Liver (tissue), 10 donors: ENCODE measurements at places on chromosomes 6 and 20. TPM values are rescaled to one million over a fixed set of nuclear protein-coding genes. Genes with fewer than 3 reads are reported as not detected.

SLPI gene
- 60.1 TPM for total RNA-seq

DNA sequence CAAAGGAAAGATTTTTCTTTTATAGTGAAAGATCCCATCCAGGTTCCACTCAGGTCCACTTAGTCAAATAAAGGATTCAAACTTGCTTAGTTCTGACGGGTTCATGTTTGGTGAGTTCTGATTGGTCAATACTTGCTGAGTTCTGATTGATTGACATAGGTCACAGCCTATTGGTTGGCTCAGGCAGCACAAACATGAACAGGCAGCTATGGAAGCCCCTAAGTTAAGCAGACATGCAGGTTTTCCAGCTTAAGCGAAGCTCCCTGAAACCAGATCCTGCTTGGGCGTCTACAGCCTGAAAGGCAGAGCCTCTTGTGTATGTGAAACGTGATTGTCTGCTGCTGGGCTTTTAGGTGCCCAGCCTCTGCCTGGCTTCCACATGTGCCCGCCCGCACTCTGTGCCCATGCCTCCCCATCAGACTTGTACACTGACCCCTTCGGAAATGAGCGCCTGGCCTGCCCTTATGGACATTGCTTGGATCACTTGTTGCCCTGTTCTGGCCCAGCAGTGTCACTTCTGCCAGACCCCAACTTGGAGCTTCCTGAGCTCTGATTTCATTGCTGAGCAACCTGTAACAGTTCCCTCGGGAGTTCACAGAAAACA lies 45.4 kb upstream of the ECI2 start:
- DNase-seq: no peak
- no peaks in the 10 kb centered on the region for H3K4me1 ChIP-seq
- no peaks in the 10 kb centered on the region for H3K27me3 ChIP-seq
- no peak overlapping the region for H3K27ac ChIP-seq
- no peak overlapping the region for H3K4me3 ChIP-seq

- H3K27ac ChIP-seq: peak overlapping the region; percentile 93
- peaks cover 6% of the 10 kb centered on the region for H3K4me1 ChIP-seq
- peaks cover 2% of the 10 kb centered on the region for H3K36me3 ChIP-seq
- no peaks in the 10 kb centered on the region for H3K27me3 ChIP-seq
- peak overlapping the region; percentile 96 for H3K4me3 ChIP-seq
Observed at GRCh38 chr6:119346450-119346849, 3.1 kb downstream of the MAN1A1 start.

DNA sequence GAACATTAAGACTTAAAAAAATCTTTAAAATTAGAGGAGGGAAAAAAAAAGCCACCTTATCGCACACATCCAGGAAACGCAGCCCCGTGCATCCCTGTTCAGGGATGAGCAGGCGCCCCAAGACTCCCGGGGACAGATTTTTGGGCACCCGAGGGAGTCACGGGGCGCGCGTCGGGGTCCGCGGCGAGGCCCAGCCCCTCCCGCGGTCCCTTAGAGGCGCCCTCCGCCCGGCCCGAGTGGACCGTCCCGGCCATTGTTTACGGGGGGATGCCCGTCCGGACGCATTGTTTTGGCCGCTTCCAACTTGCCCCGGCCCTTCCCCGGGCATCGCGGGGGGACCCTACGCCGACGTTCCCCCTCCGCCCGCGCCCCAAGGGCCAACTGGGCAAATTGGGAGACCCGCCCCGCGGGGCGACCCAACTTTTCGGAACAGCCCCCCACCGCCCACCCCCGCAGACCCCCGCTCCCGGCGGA lies 610 bp downstream of the ZNF217 start:
- no peaks in the 10 kb centered on the region for H3K36me3 ChIP-seq
- peak; percentile 60 for DNase-seq
- no peaks in the 10 kb centered on the region for H3K27me3 ChIP-seq
- H3K4me3 ChIP-seq: peak overlapping the region; percentile 65

DNA sequence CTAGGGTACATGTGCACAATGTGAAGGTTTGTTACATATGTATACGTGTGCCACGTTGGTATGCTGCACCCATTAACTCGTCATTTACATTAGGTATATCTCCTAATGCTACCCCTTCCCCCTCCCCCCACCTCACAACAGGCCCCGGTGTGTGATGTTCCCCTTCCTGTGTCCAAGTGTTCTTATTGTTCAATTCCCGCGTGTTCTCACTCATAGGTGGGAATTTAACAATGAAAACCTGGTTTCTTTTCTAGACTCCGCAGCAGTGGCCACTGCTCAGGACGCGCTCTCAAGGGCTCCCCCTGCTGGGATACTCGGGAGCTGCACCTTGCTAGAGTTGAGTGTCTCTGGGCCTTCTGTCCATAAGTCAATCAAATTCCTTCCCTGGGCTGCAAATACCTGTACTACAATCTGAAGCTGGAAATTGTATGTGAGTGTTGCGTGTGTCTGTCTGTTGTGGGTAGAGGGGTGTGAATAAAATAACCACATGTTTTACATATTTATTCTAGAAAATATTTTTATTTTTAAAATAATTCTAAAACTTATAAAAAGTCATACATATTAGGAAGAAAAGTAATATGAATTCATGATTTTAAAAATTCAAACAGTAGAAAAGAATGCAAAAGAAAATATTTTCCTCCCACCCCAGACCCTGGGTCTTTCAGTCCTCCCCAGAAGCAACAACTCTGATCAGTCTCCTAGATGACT lies 8.2 kb upstream of the CEP250 start:
- peak overlapping the region; percentile 42 for H3K4me3 ChIP-seq
- no peaks in the 10 kb centered on the region for H3K27me3 ChIP-seq
- peak; percentile 97 for DNase-seq
- H3K4me1 ChIP-seq: no peaks in the 10 kb centered on the region
- H3K27ac ChIP-seq: no peak overlapping the region
- no peaks in the 10 kb centered on the region for H3K36me3 ChIP-seq

CTSZ gene
- total RNA-seq: 233 TPM

SNAP91 gene
- not detected for total RNA-seq

BEND3 gene
- 1.7 TPM for total RNA-seq

- H3K27ac ChIP-seq: no peak overlapping the region
- H3K36me3 ChIP-seq: no peaks in the 10 kb centered on the region
- no peak overlapping the region for H3K4me3 ChIP-seq
- DNase-seq: no peak
- H3K27me3 ChIP-seq: no peaks in the 10 kb centered on the region
Observed at GRCh38 chr6:82785206-82785605, 280.4 kb downstream of the UBE3D start.

DNA sequence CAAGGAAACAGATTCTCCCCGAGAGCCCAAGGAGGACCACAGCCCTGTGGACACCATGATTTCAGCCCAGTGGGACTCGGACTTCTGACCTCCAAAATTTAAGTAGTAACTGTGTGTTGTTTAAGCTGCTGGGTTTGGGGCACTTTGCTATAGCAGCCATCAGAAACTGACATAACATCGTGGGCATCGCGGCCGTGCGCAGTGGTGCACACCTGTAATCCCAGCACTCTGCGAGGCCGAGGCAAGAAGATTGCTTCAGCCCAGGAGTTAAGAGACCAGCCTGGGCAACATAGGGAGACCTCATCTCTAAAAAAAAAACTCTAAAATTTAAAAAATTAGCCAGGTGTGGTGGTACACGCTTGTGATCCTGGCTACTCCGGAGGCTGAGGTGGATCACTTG lies 175.8 kb downstream of the PREX1 start:
- H3K27ac ChIP-seq: no peak overlapping the region
- H3K36me3 ChIP-seq: peaks cover 6% of the 10 kb centered on the region
- H3K4me3 ChIP-seq: no peak overlapping the region
- no peak for DNase-seq
